T-helper 17 cell (primary cell): ENCODE measurements at places on chromosomes 7 and 10. TPM values are rescaled to one million over a fixed set of nuclear protein-coding genes. Genes with fewer than 3 reads are reported as not detected.

The MTERF1 gene
- 20.3 TPM for total RNA-seq

The ANLN gene
- 0.52 TPM for total RNA-seq

The SMO gene
- not detected for total RNA-seq

The MNX1 gene
- total RNA-seq = 0.21 TPM

The SLC18A2 gene
- 0.20 TPM for total RNA-seq

DNA sequence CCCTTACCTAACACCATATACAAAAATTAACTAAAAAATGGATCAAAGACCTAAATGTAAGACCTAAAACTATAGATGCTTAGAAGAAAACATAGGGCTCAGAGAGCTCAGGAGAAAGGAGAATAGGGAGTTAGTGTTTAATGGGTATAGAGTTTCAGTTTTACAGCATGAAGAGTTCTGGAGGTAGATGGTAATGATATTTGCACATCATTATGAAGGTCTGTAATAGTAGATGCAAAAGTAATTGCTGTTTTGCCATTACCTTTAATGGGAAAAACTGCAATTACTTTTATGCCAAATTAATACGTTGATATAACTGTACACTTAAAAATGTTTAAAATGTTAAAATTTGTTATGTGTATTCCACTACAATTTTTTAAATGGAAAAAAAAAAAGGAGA lies 39.2 kb upstream of the NANOS1 start:
- H3K4me3 ChIP-seq = no peak overlapping the region
- no peak for DNase-seq
- peaks cover 11% of the 10 kb centered on the region for H3K27me3 ChIP-seq

DNA sequence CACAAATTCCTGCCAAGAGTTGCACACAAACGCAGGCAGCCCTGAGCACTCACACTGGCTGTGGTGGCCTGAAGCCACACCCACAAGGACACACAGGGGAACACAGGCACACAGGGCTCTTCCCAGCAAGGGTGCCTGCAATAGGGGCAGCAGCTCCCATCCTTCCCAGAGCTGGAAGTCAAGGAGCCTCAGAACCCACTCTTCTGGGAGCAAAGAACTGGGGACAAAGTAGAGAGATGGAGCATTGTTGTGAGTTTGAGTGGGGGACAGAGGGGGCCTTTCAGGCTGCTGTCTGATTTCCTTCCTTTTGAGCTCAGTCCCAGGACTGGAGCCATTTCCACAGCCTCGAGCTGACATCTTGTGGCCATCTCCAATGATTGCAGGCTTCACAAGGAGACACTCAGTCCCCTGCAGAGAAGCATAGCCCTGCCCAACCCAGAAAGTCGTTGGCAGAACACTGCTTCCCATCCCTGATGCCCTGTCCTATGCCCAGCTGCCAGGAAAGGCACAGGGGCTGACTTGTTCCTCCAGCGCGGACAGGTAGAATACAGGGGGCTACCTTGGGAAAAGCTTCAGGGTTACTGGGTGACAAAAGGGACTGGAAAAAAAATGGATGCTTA lies 34.4 kb upstream of the SLF2 start:
- no peak for DNase-seq
- no peak overlapping the region for H3K27ac ChIP-seq
- H3K4me1 ChIP-seq = no peaks in the 10 kb centered on the region
- no peak overlapping the region for H3K4me3 ChIP-seq

- H3K36me3 ChIP-seq = peaks cover 3% of the 10 kb centered on the region
- peaks cover 9% of the 10 kb centered on the region for H3K4me1 ChIP-seq
- H3K27ac ChIP-seq = no peak overlapping the region
- no peak overlapping the region for H3K4me3 ChIP-seq
- H3K27me3 ChIP-seq = no peaks in the 10 kb centered on the region
Observed at GRCh38 chr7:33446551-33446950, 317.2 kb downstream of the BBS9 start.

- peaks cover 21% of the 10 kb centered on the region for H3K27me3 ChIP-seq
- peaks cover 16% of the 10 kb centered on the region for H3K4me1 ChIP-seq
- no peak for DNase-seq
- H3K4me3 ChIP-seq = no peak overlapping the region
- no peak overlapping the region for H3K27ac ChIP-seq
Observed at GRCh38 chr10:124037784-124038183, 55.6 kb downstream of the CHST15 start.

DNA sequence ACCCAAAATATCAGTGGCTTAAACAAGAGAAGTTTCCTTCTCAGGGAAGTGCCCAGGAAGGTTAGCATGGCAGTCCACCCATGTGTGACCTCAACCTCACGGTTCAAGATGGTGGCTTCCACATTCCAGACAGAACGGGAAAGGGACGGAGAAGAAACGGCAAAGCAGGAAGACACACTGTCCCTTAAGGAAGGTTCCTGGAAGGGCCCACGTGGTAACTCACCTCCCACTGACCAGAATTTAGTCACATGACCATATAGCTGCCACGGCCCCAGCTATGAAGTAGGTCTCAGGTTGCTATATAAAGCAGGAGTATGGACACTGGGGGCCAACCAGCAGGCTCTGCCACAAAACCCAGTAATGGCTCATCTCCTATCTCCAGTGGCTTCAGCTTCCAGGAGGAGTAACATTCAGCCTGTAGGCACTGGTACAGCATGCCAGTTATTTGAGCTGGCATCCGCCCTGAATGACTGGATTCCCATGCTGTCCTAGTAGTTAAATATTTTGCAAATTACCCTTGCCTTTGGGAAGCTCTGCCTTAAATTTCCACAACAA lies 278.5 kb upstream of the KLF14 start:
- peak overlapping the region; percentile 97 for H3K27ac ChIP-seq
- H3K27me3 ChIP-seq = no peaks in the 10 kb centered on the region
- no peak for DNase-seq
- peaks cover 3% of the 10 kb centered on the region for H3K36me3 ChIP-seq

GRCh38 chr7:34208878-34209621 lies 303.7 kb downstream of the BMPER start:
- H3K4me1 ChIP-seq = no peaks in the 10 kb centered on the region
- no peaks in the 10 kb centered on the region for H3K36me3 ChIP-seq
- no peak overlapping the region for H3K4me3 ChIP-seq

- peaks cover 27% of the 10 kb centered on the region for H3K27me3 ChIP-seq
- no peak overlapping the region for H3K4me3 ChIP-seq
- H3K36me3 ChIP-seq = no peaks in the 10 kb centered on the region
- DNase-seq = no peak
Observed at GRCh38 chr10:114058297-114058696, 14.6 kb downstream of the ADRB1 start.
